ENCODE measurements at places on chromosomes 11 and 22. TPM values are rescaled to one million over a fixed set of nuclear protein-coding genes. Genes with fewer than 3 reads are reported as not detected.

Gene OR5W2
- not detected for total RNA-seq

Gene LRRN4CL
- total RNA-seq: 41.4 TPM

Gene KRTAP5-11
- not detected for total RNA-seq

Gene KRTAP5-9
- not detected for total RNA-seq

Gene OR2AG2
- 0.19 TPM for total RNA-seq

Gene RAG1
- total RNA-seq: 0.71 TPM

Gene SNX32
- total RNA-seq: 0.69 TPM

Gene TSPAN18
- total RNA-seq: not detected

Gene DTX4
- total RNA-seq: 1.2 TPM

Gene SERPING1
- 5.4 TPM for total RNA-seq

DNA sequence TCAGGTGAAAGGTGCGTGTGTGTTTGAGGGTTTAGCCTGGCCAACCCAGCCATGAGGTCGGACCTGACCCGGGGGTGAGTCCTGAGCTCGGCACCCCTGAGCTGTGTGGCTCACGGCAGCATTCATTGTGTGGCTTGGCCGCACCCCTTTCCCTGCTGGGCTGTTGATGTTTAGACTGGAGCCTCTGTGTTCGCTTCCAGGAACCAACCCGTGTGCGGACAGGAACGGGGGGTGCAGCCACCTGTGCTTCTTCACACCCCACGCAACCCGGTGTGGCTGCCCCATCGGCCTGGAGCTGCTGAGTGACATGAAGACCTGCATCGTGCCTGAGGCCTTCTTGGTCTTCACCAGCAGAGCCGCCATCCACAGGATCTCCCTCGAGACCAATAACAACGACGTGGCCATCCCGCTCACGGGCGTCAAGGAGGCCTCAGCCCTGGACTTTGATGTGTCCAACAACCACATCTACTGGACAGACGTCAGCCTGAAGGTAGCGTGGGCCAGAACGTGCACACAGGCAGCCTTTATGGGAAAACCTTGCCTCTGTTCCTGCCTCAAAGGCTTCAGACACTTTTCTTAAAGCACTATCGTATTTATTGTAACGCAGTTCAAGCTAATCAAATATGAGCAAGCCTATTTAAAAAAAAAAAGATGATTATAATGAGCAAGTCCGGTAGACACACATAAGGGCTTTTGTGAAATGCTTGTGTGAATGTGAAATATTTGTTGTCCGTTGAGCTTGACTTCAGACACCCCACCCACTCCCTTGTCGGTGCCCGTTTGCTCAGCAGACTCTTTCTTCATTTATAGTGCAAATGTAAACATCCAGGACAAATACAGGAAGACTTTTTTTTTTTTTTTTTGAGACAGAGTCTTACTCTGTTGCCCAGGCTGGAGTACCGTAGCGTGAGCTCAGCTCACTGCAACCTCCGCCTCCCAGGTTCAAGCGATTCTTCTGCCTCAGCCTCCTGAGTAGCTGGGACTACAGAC is 53.9 kb upstream of the PPP6R3 start:
- DNase-seq: no peak

DNA sequence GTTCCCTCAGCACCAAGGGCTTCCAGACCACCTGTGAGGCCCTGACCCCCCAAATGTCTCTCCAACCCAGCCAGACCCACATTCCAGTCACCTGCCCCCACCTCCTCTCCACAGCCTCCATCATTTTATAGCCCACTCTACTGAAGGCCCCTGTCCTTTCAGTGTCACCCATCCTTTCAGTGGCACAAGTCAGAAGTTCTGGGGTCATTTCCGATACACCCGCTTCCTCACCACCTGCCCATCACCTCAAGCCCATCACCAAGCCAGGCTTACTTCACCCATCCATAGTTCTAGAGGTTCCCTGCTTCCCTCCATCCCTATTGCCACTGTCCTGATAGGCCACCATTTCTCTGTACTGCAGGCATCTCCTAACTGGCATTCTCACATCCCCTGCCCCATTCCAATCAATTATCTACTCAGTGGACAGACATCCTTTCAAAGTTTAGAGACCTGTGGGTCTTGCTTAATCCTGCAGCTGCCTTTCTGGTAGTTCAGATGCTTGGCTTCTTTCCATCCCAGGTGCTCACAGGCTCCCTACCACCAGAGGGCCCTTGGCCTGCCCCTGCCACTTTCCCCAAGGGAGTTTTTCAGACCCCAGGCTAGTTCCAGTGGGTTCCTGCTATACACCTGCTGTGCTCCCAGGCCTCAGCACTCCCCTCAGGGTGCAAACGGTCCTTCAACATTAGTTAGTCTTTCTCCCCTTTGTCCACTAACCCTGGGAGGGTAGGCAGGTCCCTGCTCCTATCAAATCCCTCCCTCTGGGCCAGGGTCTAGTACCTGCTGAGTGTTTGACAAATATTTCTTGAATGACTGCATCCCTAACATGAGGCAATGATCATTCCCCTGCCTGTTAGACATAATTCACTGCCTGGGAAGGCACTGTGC is 7.6 kb downstream of the KCNQ1OT1 start:
- no peak for DNase-seq

- no peak for DNase-seq
Measured at GRCh38 chr22:33691057-33691630, 229.1 kb downstream of the LARGE1 start.

GRCh38 chr11:132168344-132168981 is 798.0 kb downstream of the NTM start:
- DNase-seq: no peak

DNA sequence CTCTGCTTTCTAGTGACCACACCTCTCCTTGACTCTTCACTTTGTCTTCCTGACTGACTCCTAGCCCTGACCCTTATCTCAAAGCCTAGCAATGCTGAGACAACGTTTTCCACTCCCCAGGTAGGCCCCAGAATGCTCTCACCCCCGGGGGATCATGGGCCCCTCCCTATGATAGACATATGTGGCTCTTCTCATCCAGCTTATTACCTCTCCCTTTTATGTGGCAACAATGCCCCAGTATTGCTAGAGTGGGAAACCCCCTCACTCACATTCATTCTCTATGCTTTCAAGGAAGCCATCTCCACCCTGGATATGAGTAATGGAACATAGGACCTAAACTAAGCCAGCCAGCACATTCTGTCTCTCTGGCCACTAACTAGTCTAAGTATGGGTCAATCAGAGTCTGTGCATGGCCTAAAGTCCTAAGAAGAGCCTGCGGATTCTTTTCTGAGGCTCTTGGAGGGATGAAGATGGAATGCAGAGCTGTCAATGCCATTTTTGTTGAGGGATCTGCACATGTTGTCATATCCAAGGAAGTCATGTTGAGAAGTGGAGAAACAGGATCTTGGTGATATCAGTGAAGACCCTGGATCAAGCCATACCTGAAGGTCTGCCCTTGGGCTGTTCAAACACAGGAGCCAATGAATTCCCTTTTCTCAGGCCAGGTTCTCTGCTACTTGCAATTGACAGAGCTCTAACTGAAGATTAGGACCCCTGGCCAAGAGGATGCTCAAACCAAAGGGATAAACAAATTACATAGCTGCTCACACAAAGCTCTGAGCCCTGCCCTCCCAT is 79.8 kb upstream of the GRK3 start:
- no peak for DNase-seq

DNA sequence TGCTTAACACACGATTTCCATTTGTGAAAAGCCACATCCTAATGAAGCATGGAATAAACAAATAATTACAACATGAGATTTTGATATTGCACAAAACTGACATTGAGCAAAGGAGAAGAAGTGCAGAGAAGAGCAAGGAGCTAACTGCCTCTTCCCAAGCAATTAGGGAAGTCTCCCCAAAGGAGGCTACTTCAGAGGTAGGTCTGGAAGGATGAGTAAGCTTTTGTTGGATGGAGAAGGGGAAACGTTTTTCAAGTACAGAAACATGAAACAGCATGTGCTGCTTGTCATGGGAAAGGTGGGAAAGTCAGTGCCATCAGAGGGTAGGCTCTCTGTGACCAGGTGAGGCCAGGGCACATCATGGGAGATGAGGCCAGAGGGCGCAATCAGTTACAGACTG is 132.2 kb upstream of the SESN3 start:
- no peak for DNase-seq

DNA sequence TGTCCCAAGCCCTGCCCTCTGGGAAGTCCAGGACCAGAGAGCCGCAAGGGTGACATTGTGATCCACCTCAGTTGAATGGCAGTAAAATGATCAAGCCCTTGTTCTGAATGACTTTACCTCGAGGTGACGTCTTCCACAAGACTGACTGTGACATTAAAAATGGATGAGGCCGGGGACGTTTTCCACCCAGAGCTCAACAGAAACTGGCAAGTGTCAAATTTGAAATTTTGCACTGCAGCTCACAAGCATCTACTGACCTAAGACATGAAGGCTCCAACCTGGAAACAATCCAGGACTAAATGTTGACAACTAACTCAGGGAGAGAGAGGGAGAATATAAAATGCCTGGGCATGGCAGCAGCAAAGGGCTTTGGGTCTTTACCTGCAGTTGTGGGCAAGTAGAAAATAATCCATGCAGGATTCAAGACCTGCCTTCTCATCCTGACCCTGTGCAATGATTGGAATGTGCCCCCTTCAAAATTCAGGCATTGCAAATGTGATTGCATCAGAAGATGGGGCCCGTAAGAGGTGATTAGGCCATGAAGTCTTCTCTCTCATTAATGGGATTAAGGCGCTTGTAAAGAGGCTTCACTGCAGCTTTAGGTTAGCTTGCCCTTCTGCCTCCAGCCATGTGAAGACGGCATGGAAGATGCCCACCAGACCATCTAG is 33.6 kb upstream of the CLMP start:
- DNase-seq: no peak

GRCh38 chr11:61675826-61676225 is 4.4 kb upstream of the DAGLA start:
- DNase-seq: peak; percentile 92

GRCh38 chr11:73347067-73347466 is 29.1 kb upstream of the RELT start:
- DNase-seq: no peak

DNA sequence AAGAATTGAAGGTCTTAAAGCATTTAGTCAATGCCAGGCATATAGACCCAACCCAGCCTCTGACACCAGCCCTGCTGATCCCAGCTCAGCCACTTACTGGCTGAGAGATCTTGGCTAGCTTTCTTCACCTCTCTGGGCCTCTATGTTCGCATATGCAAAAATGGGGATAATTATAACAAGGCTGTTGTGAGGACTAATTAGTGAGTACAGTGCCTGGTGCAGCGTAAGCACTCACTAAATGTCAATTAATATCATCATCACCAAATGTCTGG is 10.5 kb downstream of the CHST1 start:
- DNase-seq: no peak

DNA sequence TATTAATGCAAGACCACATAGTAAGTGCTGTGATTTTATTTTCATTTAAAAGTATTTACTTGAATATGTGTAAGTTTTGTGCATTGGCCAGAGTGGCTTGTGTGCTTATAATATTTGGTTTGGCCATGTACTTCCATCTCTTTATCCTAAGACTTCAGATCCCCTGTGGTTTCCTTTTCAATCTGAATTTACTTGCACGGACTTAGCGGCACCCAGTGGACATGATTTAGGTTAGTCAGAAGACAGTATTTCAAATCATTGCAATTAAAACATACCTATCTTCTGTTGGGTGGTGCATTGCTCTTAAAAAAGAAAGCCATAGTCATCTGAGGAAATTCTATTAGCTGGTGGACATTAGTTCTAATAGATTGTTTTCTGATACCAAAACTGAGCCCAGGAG is 30.7 kb downstream of the PIWIL4 start:
- DNase-seq: no peak

GRCh38 chr11:21053466-21053865 is 384.1 kb downstream of the NELL1 start:
- DNase-seq: no peak

- DNase-seq: peak; percentile 61
Measured at GRCh38 chr11:20025332-20025840, 134.9 kb downstream of the DBX1 start.

GRCh38 chr11:117722082-117722481 is 74.9 kb downstream of the DSCAML1 start:
- no peak for DNase-seq

DNA sequence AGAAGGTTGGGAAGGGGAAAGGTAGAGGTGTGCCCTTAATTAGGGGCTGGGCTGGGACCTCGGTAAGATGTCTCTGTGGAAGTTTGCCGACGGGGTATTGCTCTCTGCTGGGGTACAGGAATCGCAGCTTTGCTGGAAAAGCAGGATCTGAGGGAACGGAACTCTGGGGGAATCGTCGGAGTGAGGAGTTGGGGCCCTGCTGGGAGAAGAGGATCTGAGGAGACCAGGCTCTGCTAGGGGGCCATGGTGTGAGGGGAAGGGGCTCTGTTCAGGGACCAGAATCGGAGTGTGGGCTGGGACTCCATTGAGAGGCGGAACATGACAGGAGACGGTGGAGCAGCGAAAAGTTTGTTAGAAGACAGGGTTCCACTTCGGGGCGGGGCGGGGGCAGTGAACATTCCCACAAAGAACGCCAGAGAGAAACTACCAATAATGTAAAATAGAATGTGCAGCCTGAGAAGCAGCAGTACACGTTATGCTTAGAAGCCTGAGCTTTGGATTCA is 456 bp downstream of the AAMDC start:
- DNase-seq: peak; percentile 22

DNA sequence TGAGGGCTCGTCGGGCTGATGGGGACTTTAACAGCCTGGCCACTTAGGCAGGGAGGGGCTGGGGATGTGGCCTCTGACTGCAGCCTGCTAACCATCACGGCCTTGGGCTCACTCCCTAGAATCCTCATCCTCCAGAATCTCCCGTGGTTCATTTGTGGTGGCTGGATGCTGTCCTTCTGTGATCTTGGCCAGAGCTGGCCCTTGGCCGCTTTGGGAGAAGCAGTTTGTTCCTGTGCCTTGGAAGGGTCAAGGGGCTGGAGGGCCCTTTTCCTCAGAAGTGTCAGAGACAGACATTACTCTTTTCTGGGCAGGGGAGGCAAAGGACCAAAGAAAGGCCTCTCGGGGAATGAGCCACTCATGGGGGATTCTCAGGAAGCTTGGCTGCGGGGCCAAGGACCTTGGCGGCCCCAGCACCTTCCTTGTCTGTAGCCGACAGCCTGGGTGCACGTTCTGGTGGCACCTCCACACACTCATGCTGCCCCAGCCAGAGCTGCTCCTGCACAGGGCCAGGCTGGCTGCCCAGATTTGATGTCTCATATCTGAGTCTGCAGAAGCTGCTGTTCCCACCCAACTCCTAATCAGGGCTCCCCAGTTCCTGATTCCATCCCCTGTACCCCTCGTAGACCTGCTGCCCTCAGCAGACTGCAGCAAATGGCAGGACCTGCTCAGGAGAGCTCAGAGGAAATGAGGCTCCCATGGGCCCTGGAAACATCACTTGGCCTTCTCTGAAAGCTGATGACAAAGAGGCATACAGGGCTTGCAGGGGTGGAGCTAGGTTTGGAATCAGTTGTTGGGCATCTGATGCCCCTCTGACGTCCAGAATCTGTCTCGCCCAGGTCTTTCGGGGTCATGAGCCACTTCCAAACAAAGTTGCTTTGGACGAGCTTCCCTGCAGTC is 107.7 kb downstream of the CTTN start:
- DNase-seq: no peak

DNA sequence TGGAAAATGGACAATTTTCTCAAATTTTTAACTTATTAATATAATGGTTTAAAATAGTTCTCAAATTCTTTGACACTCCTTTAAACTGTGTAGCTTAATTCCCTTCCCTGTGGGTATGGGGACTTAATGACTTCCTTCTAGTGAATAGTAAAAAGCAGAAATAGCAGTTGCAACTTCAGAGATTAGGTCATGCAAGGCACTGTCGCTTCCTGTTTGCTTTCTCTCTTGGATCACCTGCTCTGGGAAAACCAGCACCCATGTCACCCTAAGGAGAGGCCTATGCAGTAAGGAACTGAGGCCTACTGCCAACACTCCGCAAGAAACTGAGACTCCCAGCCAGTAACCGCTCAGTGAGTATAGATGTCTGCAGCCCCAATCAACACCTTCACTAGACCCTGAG is 5.5 kb upstream of the PANX3 start:
- DNase-seq: no peak

All from LHCN-M2 (cell line).